Vagina (tissue), 2 donors: ENCODE measurements at places on chromosomes 7 and 10.

GRCh38 chr7:143279186-143280098 lies 5.3 kb upstream of the TMEM139 start:
- no peak for DNase-seq
- no peak overlapping the region for H3K27ac ChIP-seq
- peaks cover 7% of the 10 kb centered on the region for H3K4me1 ChIP-seq
- no peaks in the 10 kb centered on the region for H3K27me3 ChIP-seq
- no peaks in the 10 kb centered on the region for H3K36me3 ChIP-seq

GRCh38 chr7:41312235-41312634 lies 390.7 kb downstream of the INHBA start:
- H3K4me3 ChIP-seq, result no peak overlapping the region
- H3K27ac ChIP-seq, result no peak overlapping the region
- H3K27me3 ChIP-seq, result no peaks in the 10 kb centered on the region

GRCh38 chr7:38940774-38941173 lies 31.8 kb upstream of the VPS41 start:
- H3K4me3 ChIP-seq, result no peak overlapping the region
- no peak overlapping the region for H3K27ac ChIP-seq
- DNase-seq, result no peak
- no peaks in the 10 kb centered on the region for H3K27me3 ChIP-seq

GRCh38 chr10:28812384-28813372 lies 135.4 kb downstream of the BAMBI start:
- no peak overlapping the region for H3K27ac ChIP-seq
- no peaks in the 10 kb centered on the region for H3K4me1 ChIP-seq
- DNase-seq, result peak; percentile 58
- H3K36me3 ChIP-seq, result no peaks in the 10 kb centered on the region
- no peaks in the 10 kb centered on the region for H3K27me3 ChIP-seq

DNA sequence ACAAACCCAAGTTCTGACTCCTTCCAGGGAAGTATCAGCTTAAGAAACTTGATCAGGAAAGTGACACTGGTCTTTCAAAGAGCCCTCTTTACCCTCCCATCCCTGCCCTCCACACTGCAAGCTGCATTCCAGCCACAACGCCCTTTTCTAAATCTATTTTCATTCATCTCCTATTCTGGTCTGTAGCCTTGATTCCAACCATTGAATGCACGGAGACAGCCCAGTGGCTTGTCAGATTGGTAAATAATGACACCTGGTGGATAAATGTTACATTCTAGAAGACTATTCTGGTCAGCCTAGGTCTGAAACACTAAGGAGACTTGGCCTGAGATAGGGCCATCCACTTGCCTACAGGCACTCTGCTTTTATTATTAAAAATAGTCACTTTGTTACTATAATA lies 20.9 kb downstream of the MORN4 start:
- no peak overlapping the region for H3K4me3 ChIP-seq
- H3K27me3 ChIP-seq, result no peaks in the 10 kb centered on the region
- H3K36me3 ChIP-seq, result no peaks in the 10 kb centered on the region
- H3K27ac ChIP-seq, result no peak overlapping the region
- H3K4me1 ChIP-seq, result no peaks in the 10 kb centered on the region

DNA sequence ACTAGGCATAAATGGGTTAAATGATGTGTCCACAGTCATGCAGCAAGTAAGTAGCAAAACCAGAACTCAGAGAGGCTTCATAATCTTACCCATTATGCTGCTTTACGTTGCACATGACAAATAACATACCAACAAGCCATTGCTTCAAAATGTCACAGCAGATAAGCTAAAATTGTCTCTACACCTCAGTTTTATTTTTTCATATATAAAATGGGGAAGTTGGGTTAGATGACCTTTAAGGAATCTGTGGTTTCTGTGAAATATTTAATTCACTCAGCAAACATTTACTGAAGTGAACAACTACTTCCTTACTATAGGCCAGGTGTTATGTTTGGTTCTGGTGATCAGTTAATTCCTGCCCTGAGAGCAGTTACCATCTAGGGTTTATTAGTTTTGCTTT lies 2.2 kb upstream of the ASCC1 start:
- H3K27ac ChIP-seq, result peak overlapping the region; percentile 49
- H3K27me3 ChIP-seq, result no peaks in the 10 kb centered on the region
- no peak for DNase-seq
- H3K4me1 ChIP-seq, result peaks cover 43% of the 10 kb centered on the region

GRCh38 chr7:131803816-131804215 lies 247.4 kb upstream of the PODXL start:
- H3K4me3 ChIP-seq, result no peak overlapping the region
- no peak for DNase-seq
- H3K27ac ChIP-seq, result no peak overlapping the region
- no peaks in the 10 kb centered on the region for H3K36me3 ChIP-seq

DNA sequence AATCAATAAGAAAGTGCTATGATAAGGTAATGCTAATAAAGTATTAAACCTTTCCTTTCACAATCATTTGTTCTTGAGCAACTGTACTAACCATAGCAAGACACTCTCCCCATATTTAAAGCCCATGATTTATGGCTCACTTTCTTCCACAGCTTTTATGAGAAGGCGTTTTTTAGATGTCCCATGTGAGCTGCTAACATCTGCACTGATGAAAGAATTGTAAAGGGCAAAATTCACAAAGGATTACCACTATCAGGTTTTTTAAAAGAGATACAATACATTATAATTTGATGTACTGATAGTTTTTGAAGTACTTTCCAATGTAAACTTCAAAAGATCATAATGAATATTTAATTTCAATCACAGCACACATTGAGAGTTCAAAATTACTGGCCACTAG lies 75.7 kb downstream of the RNLS start:
- no peaks in the 10 kb centered on the region for H3K36me3 ChIP-seq
- DNase-seq, result no peak
- no peak overlapping the region for H3K4me3 ChIP-seq
- H3K27ac ChIP-seq, result no peak overlapping the region

GRCh38 chr10:13555884-13556510 lies 27.2 kb upstream of the BEND7 start:
- H3K27me3 ChIP-seq, result no peaks in the 10 kb centered on the region
- H3K27ac ChIP-seq, result no peak overlapping the region
- no peaks in the 10 kb centered on the region for H3K4me1 ChIP-seq
- H3K4me3 ChIP-seq, result no peak overlapping the region

- H3K36me3 ChIP-seq, result no peaks in the 10 kb centered on the region
- H3K4me1 ChIP-seq, result no peaks in the 10 kb centered on the region
- peak; percentile 65 for DNase-seq
- H3K27ac ChIP-seq, result no peak overlapping the region
- no peak overlapping the region for H3K4me3 ChIP-seq
These were observed 304.4 kb upstream of the C7orf33 start for GRCh38 chr7:148286150-148286549.

- no peak overlapping the region for H3K4me3 ChIP-seq
- no peak overlapping the region for H3K27ac ChIP-seq
- no peaks in the 10 kb centered on the region for H3K27me3 ChIP-seq
- no peak for DNase-seq
- H3K36me3 ChIP-seq, result no peaks in the 10 kb centered on the region
- peaks cover 16% of the 10 kb centered on the region for H3K4me1 ChIP-seq
These were observed 12.4 kb upstream of the FZD1 start for GRCh38 chr7:91251877-91252276.

- no peak overlapping the region for H3K27ac ChIP-seq
- H3K4me3 ChIP-seq, result no peak overlapping the region
These were observed 16.3 kb downstream of the TM9SF3 start for GRCh38 chr10:96570511-96570910.

GRCh38 chr7:50469181-50469580 lies 19.0 kb upstream of the FIGNL1 start:
- H3K27me3 ChIP-seq, result no peaks in the 10 kb centered on the region
- H3K4me1 ChIP-seq, result no peaks in the 10 kb centered on the region
- no peak for DNase-seq
- no peaks in the 10 kb centered on the region for H3K36me3 ChIP-seq
- no peak overlapping the region for H3K4me3 ChIP-seq
- no peak overlapping the region for H3K27ac ChIP-seq

DNA sequence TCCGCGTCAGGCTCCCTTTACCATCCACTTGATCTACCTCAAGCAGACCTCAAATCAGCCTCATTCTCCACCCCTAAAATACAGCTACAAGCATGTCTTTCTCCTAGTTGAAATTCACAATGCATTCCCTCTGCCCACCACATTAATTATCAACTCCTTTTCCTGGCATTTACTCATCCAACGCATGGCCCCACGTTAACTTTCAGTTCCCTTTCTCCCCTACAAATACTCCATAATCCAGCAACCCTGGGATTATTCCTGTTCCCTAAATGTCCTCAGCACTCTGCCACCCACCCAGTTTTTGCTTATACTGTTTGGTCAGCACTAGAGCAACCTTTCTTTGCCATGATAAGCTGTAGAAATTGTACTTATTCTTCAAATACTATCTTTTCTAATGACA lies 5.7 kb upstream of the VIM start:
- no peaks in the 10 kb centered on the region for H3K36me3 ChIP-seq
- H3K27ac ChIP-seq, result no peak overlapping the region
- peaks cover 19% of the 10 kb centered on the region for H3K4me1 ChIP-seq
- DNase-seq, result no peak
- H3K27me3 ChIP-seq, result no peaks in the 10 kb centered on the region
- no peak overlapping the region for H3K4me3 ChIP-seq

DNA sequence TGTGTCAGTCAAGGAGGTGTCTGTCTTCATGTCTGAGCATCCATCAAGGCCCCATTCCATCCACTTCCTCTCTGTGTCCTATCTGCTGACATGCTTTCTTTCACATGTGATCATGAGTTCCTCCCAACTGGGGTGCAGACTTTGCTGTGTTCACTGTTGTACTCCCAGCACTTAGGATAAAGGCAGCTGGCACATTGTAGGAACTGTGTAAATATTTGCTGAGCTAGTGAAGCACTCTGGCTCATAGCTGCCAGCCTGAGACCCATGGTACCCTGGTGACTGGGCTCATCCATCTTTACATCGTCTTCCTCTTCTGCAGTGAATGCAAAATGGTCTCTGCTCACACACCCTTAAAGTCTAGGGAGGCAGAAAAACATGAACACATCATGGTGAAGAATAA lies 242.2 kb upstream of the IGFBP3 start:
- H3K27me3 ChIP-seq, result no peaks in the 10 kb centered on the region
- no peaks in the 10 kb centered on the region for H3K4me1 ChIP-seq
- no peak for DNase-seq
- no peak overlapping the region for H3K4me3 ChIP-seq
- no peak overlapping the region for H3K27ac ChIP-seq

- no peak overlapping the region for H3K27ac ChIP-seq
- no peaks in the 10 kb centered on the region for H3K27me3 ChIP-seq
- no peak for DNase-seq
- no peak overlapping the region for H3K4me3 ChIP-seq
- no peaks in the 10 kb centered on the region for H3K36me3 ChIP-seq
- no peaks in the 10 kb centered on the region for H3K4me1 ChIP-seq
These were observed 433.9 kb downstream of the GLRX3 start for GRCh38 chr10:130570074-130570473.

GRCh38 chr10:29622382-29622922 lies 12.3 kb downstream of the SVIL start:
- H3K36me3 ChIP-seq, result no peaks in the 10 kb centered on the region
- no peak overlapping the region for H3K27ac ChIP-seq
- DNase-seq, result no peak
- no peak overlapping the region for H3K4me3 ChIP-seq
- no peaks in the 10 kb centered on the region for H3K27me3 ChIP-seq
- peaks cover 64% of the 10 kb centered on the region for H3K4me1 ChIP-seq

- no peaks in the 10 kb centered on the region for H3K36me3 ChIP-seq
- H3K4me3 ChIP-seq, result no peak overlapping the region
- no peaks in the 10 kb centered on the region for H3K27me3 ChIP-seq
- no peak overlapping the region for H3K27ac ChIP-seq
These were observed 71.1 kb downstream of the CXCL12 start for GRCh38 chr10:44313761-44314165.

DNA sequence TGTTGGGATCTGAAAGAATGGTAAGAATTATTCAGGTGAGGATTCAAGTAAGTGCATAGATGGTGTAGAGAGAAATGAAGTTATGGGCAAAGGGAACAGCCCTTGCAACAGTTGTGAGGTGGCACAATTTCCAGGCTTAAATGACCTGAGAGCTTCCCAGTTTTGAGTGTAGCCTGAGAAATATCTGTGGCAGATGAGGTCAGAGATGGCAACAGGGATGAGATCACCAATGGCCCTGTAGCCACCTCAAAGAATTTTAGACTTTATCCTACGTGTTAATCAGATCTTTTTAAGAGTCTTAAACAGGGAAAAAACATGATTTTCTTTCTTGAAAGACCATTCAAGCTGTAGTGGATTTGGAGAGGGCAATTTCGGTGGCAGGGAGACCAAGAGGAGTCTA lies 1.9 kb upstream of the NRF1 start:
- no peaks in the 10 kb centered on the region for H3K27me3 ChIP-seq
- DNase-seq, result no peak
- no peak overlapping the region for H3K27ac ChIP-seq
- peaks cover 34% of the 10 kb centered on the region for H3K4me1 ChIP-seq
- no peak overlapping the region for H3K4me3 ChIP-seq

DNA sequence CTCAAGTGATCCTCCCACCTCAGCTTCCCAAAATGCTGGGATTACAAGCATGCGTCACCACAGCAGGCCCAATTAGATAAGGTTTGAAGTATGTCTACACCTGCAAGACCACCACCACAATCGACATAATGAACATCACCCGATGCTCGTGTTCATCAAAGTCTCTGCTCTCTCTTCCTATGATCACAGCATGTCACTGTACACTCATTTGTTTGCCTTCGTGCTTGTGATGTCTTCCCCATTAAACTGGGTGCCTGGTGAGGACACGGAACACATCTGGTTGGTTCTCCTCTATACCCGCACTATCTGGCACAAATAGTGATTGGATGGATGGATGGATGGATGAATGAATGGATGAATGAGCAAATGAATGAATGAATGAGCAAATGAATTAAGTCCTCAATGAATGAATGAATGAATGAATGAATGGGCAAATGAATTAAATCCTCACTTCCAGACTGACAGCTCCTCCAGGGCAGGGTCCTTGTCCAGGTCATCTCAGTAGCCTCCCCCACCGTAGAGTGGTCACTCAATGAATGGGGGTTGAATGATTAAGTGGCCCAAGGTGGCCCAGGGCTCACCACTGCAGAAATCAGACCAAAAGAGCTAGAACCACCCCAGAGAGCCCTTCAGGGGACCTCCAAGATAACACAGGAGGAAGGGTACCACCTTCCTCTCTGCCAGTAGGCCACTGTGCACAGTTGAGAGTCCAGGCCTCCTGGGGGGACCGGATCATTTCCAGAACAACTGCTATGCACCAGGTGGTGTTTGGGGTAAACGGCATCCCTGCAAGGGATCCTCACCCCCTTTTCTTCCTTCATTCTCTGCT lies 101.9 kb upstream of the TNRC18 start:
- no peaks in the 10 kb centered on the region for H3K36me3 ChIP-seq
- no peaks in the 10 kb centered on the region for H3K27me3 ChIP-seq
- H3K4me3 ChIP-seq, result no peak overlapping the region
- H3K4me1 ChIP-seq, result peaks cover 31% of the 10 kb centered on the region
- no peak for DNase-seq

DNA sequence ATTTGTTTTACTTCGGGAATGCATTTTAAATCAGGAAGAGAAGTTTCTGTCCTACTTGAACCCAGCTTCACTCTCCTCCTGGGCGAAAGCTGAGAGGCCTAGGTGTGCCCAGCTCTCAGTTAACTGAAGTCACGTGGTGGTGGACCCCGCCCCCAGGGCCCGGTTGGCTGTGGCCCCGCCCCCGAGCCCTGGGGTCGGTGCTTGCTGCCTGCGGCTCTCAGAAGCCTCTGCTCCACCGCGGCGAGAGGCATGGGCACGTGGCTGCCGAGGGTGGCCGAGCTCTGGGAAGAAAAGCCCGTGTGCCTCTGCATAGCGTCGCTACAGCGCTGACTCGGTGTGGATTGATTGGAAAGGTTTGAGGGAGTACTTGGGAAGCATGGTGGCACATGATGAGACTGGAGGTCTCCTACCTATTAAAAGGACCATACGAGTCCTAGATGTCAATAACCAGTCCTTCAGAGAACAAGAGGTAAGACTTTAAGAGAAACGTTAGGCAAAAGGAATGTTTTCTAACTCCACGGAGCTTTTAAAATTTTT lies 34.1 kb downstream of the NET1 start:
- DNase-seq, result peak; percentile 96
- no peaks in the 10 kb centered on the region for H3K36me3 ChIP-seq
- H3K4me3 ChIP-seq, result peak overlapping the region; percentile 37
